ENCODE measurements at places on chromosomes 3 and 15.

DNA sequence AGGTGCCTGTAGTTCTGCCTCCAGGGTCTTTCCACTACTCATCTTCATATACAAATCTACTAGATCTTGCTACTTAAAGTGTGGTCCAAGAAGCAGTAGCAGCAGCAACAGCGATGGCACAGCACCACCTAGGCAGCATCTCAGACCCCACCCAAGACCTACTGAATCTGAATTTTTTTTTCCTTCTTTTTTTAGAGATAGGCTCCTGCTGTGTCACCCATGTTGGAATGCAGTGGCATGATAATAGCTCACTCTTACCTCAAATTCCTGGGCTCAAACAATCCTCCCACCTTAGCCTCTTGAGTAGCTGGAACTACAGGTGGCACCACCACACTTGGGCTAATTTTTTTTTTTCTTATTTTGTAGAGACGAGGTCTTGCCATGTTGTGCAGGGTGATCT lies 346.7 kb upstream of the TGFBR2 start:
- no peak for DNase-seq

- DNase-seq = no peak
These were observed 11.3 kb downstream of the RYR3 start for GRCh38 chr15:33322091-33322490.

DNA sequence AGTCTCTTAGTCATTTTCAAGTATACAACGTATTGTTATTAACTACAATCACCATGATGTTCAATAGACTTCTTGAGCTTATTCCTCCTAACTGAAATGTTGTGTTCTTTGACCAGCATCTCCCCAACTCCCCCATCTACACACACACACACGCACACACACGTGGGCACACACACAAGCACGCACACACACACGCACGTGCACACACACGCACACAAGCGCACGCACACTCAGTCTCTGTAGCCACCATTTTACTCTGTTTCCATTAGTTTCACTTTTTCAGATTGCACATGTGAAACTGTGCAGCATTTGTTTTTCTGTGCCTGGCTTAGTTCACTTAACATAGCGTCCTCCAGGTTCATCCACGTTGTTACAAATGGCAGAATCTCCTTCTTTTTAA lies 247.0 kb downstream of the XXYLT1 start:
- DNase-seq = no peak

DNA sequence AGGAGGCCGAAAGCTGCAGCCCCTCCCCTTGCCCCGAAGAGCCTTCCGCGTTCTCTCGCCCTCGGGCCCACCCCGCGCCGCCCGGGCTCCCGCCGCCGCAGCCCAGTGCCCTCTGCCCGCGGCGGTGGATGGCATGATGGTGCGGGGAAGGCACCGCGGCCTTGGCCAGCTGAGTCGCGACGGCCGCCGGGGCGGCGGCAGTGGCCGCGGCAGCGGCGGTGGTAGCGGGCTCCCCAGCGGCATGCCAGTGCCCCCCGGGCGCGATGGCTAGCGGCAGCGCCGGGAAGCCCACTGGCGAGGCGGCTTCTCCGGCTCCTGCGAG lies 1.2 kb downstream of the TLNRD1 start:
- no peak for DNase-seq

DNA sequence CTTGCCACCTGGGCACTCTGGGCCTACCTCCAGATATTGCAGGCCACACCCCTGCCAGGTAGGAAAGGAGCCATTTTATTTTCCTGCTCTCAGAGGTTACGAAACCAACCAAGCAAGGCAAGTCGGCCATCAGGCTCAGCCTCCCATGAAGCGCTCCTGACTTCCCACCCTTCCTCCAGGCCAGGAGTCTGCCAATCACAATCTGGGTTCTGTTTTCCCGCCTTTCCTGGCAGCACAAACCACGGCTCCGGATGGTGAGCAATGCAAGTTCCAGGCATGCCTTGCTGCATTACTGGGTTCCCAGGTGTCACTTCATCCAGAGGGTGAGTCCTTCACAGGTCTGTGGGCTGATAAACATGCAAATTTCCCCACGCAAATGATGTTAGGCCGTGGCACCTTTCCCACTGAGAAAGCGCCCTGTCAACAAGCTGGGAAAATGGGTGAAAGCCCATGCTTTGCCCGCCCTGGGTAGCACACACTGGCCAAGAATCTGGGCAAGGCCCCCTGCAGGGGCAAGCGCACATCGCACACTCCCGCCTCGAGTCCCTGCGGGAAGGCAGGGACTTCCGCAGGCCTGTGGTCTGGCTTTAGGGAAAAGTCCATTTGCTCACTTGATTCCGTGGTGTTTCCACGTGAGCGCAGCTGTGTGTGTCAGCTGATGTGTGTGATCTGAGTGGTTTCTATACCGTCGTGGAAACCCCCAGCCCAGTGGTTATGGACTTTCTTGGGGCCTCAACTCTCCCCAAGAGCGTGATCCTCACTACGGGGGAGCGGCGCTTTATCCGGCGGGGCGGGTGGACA lies 61.6 kb upstream of the RYK start:
- DNase-seq = peak; percentile 90

DNA sequence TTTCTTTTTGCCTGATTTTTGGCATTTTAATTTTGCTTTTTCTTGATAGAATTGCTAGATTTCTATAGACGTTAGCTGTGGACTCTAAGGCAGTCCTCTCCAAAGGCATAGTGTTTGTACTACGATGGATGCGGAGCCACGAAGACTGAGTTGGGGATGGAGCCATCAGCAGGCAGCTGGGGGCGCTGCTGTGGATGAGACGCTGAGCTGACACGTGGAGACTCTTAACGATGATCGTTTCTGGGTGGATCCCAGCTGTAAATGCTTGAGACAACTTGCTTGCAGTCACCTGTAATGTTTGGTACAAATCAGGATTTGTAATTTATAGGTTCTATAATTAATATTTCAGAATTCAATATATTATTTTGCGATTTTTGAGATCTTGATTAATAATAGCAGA lies 13.3 kb upstream of the PPP1R2 start:
- DNase-seq = no peak

DNA sequence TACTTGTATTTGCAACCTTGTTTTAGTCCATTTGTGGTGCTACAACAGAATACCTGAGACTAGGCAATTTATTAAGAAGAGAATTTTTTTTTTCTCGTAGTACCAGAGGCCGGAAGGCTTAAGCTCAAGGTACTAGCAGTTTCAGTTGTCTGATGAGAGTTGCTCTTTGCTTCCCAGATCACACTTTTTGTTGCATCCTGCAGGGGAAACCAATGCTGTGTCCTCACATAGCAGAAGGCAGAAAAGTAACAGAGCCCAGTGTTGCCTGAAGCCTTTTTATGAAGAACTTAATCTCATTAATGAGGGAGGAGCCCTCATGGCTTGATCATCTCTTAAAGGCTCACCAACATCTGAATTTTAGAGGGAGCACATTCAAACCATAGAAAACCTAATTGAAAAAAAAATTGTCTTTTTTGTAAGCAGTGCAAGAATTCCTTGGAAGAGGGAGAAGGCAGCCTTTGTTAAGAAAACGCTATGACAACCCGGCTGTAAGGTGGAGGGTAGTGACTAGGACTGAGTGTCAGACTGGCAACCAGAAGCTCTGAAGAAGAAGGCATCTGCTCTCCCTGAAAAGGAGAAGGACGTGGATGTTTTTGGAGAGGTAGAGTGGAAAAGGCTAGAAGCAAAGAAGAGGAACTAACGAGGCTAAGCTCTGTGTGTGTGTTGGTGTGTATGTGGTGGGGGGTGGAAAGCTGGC lies 1245.3 kb downstream of the ROBO2 start:
- no peak for DNase-seq

- DNase-seq = no peak
These were observed 83.9 kb downstream of the ANXA2 start for GRCh38 chr15:60313906-60314305.

DNA sequence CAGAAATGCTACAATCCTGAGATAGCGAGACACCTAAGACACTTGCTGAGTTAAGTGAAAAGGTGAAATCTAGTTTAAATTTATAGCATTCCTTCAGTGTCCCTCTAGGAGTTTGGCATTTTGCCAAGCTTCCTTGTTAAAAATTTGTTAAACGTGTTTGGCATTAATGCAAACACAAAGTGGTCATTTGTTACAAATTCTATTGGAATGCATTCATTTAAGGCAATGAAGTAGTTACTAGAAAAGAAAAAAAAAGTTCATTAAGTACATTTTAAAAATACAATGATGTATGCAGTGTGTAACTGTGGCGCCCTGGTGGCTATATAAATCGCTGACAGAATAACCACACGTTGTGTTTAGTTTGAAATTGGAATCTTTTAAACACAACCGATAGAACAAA lies 31.3 kb upstream of the WNT5A start:
- peak; percentile 77 for DNase-seq

DNA sequence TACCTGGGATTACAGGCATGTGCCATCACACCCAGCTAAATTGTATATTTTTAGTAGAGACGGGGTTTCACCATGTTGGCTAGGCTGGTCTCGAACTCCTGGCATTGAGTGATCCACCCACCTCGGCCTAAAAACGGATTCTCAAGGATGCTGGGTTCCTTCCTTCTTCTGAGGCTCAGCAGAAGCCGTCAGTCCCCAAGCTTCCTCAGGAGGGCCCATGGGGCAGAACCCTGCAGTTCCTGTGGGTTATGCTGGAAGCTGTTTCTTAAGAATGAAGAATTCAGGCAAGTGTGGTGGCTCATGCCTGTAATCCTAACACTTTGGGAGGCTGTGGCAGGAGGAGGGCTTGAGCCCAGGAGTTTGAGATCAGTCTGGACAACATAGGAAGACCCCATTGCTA lies 29.0 kb upstream of the ZNF710 start:
- no peak for DNase-seq

All from M059J (cell line).